ENCODE measurements at places on chromosomes 12 and 14. TPM values are rescaled to one million over a fixed set of nuclear protein-coding genes. Genes with fewer than 3 reads are reported as not detected.

The TESPA1 gene
- total RNA-seq: under 0.01 TPM

The DENR gene
- total RNA-seq: 33.4 TPM

The LHX5 gene
- under 0.01 TPM for total RNA-seq

The KRT84 gene
- total RNA-seq: not detected

The DYNC1H1 gene
- total RNA-seq: 949 TPM

The LIN52 gene
- 14.0 TPM for total RNA-seq

The INHBC gene
- total RNA-seq: not detected
